ENCODE measurements at places on chromosomes 4 and X.

DNA sequence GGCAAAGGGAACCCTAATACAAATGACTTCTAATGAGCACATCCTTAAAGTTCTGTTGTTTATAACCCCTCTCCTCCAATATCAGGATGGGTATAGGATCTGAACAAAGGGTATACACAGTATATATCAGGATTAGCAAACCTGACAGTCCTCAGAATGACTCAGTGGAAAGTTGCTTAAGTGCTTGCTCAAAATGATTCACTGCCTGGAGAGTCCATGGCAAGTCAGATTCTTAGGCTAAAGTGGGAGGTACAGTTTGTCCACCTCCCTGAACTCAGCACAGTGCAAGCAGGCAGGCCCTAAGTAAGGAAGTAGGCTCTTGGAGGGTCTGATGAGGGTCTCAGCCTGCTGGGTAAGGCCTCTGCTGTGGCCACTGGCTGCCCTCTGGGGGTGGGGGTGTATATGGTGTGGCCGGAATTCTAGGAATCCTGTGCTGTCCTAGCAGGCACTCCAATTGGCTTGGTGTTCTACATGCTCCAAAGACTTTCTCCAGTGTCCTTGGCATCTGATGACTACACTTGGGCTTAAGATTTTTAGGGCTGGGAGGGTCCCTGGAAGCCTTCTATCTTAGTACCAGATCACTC, 54.3 kb downstream of the CHRDL1 start:
- DNase-seq: no peak

DNA sequence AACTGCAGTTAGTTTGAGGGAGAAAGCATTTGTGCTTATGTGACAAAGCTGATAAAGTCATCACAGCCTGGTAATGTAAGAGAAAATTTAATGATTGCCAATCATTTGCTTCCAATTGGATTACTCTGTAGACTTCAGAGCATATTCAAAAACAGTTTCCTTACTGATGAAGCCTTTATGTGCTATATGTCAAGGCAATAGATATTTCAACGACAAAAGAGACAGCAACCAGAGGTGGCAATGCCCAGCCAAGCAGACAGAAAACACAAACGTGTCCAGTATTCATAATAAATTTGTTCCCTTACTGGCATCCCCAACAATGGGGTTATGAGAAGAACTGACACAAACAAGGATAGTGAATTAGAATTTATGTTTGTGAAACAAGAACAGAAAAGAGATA, 1840.3 kb upstream of the PCDH7 start:
- DNase-seq: no peak

GRCh38 chr4:168892475-168892874, 117.6 kb downstream of the CBR4 start:
- DNase-seq: no peak

GRCh38 chr4:128454881-128455280, 167.3 kb upstream of the PGRMC2 start:
- DNase-seq: no peak

Measured in COR-L47 (cell line).